ENCODE measurements at places on chromosomes 16 and 17.

DNA sequence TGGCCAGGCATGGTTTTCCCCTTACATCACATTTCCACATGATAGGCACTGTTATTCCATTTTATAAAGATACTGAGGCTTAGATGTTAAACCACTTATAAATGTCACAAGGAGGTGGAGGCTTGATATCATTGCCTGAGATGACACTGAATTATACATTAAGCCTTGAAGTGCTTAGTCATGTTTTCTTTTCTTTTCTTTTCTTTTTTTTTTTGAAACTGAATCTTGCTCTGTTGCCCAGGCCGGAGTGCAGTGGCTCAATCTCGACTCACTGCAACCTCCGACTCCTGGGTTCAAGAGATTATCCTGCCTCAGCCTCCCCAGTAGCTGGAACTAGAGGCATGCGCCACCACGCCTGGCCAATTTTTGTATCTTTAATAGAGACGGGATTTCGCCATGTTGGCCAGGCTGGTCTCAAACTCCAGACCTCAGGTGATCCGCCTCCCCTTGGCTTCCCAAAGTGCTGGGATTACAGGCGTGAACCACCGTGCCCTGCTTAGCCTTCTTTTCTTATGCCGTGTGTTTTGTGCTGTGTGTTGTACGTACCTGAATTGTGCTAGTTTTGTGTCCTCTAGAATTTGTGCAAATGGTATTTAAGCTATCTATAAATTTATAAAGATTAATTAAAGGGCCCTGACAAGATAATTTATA lies 1.2 kb downstream of the DNAJA3 start:
- DNase-seq: no peak

- peak; percentile 29 for DNase-seq
These were observed 191.1 kb downstream of the CHD9NB start for GRCh38 chr16:52861614-52862022.

GRCh38 chr16:31699601-31700000 lies 171.9 kb downstream of the AHSP start:
- no peak for DNase-seq

DNA sequence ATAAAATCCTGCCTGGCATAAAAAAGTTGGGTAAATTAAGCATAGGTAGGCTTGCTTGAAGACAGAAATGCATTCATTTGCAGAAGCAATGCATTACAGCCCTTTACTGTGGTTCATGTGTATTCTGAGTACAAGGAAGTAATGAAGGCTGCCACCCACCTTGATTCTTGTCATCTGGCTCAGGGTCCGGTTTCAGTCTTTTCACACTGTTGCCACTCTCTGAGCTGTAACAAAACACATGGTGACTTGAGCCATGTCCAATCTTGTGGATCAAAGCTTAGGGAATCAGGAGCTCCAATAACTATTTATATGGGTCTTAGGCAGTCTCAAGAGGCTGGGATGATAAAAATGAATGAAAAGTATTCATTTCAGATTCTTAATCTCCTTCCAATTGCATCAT lies 22.0 kb downstream of the PSME3IP1 start:
- DNase-seq: no peak

GRCh38 chr16:6020162-6020985 lies 922.8 kb upstream of the EEF2KMT start:
- DNase-seq: no peak

- DNase-seq: no peak
These were observed 155.2 kb upstream of the C17orf78 start for GRCh38 chr17:37220607-37220953.

- no peak for DNase-seq
These were observed 84.6 kb downstream of the NT5M start for GRCh38 chr17:17387498-17388362.

- peak; percentile 96 for DNase-seq
These were observed 73.6 kb downstream of the IL21R start for GRCh38 chr16:27475561-27475960.

DNA sequence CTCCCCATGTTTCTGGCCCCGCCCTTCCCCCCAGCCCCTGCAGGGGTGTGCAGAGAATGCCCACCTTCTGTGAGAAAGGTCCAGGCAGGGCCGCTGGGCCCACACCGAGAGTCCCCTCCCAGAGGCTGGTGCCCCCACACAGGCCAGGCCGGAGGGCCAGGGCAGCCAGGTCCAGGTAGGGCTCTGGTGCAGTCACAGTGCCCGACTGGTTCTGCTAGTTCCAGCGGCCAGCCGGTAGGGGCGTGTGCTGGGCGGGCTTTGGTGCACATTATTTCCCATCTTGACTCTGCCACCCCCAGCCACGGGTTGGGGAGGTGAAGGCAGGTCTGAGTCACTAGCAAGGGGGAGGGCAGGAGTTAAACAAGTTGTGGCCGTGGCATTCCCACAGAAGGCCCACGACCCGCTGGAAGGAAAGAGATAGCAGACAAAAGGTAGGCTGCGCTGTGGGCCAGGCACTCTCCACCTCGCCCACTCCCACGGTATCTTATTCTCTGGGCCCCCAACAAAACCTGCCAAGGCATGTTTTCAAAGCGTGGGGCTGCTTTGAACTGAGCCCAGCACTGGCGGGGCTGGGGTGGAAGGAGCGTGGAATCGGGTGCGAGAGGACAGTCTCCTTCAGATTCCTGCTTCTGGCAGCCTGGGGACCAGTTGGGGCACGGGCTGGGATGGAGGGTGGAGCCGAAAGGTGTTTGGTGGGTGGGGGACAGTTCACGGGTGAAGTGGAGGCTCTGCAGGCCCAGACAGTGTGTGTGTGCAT lies 1.9 kb downstream of the EPN3 start:
- peak; percentile 56 for DNase-seq

GRCh38 chr16:87815567-87815966 lies 49.8 kb upstream of the KLHDC4 start:
- DNase-seq: no peak

GRCh38 chr17:45428050-45428617 lies 4.5 kb downstream of the ARHGAP27 start:
- DNase-seq: peak; percentile 39

DNA sequence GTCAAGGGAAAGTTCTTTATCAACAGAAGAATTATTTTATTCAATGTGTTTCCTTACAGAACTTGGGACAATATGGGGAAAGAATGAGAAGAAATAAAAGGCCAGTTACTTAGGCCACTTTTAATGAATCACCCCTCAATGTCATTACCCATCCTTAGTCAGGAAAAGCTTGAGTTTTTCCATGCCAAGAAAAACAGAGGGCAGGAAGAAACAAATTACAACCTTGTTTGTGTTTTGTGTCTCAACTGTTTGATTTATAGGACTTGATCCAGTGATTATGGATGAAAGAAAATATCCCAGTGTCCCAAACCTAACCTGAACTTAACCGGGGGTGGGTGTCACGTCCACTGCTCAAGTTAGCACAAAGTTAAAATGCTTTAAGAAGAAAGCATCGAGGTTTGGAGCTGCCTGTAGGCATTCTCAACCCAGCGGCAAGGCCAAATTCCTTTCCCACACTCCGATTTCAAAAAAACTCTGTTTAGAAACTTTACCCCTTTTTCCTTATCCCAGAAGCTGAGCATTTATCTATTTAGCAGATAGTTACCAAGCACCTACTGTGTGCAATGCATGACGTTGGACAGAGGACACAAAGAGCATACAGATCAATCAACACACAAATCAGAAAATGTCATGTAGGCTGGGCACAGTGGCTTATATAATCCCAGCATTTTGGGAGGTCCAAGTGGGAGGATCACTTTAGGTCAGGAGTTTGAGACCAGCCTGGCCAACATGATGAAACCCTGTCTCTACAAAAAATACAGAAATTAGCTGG lies 14.0 kb upstream of the CYB5B start:
- DNase-seq: peak; percentile 62

DNA sequence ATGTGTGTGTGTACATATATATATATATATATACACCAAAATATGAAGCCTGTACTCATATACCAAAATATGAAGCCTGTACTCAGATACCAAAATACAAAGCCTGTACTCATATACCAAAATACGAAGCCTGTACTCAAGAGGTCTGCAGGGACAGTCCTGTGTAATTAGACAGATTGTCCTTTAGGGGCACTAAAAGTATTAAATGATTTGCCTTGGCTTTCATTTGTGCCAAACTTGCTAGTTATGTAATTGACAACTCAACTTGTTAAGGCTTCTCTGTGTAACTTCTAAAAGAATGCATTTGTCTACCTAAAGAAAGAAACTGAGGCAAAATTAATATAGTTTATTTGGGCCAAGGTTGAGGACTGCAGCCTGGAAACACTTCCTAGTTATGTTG lies 30.8 kb upstream of the DHX40 start:
- no peak for DNase-seq

DNA sequence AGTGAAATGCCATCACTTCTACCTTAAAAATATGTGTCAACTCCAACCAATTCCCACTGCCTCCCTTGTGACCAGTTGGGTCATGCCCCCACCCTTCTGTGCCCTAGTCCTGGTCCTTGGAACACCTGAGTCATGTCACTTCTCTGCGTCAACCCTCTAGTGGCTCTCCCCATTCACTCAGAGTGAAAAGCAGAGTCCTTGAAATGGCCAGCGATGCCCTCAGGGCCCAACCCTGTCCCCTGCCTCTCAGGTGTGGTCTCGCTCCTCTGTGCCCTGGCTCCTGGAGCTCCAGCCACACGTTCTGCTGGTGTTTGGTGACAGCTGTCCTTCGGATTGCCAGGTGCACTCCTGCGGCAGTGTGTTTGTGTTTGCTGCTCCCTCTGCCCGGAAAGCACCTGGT lies 89.2 kb downstream of the SPECC1 start:
- no peak for DNase-seq

DNA sequence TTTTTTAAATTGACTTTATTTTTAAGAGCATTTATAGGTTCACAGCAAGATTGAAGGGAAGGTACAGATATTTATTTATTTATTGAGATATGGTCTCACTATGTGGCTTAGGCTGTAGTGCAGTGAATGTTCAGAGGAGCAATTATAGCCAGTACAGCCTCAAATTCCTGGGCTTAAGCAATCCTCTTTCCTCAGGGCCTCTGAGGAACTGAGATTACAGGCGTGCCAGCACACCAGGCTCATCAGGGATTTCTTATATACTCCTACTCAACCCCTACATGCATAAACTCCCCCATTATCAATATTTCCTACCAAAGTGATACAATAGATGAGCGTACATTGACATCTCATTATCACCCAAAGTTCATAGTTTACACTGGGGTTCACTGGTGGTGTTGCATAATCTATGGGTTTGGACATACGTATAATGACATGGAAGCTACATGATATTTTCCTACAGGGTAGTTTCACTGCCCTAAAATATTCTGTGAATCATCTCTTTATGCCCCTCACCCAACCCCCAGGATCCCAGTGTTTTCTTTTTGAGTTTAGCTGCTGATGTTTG lies 33.5 kb downstream of the HS3ST3B1 start:
- DNase-seq: no peak

- DNase-seq: no peak
These were observed 1.7 kb downstream of the ANKRD40CL start for GRCh38 chr17:50765454-50766221.

DNA sequence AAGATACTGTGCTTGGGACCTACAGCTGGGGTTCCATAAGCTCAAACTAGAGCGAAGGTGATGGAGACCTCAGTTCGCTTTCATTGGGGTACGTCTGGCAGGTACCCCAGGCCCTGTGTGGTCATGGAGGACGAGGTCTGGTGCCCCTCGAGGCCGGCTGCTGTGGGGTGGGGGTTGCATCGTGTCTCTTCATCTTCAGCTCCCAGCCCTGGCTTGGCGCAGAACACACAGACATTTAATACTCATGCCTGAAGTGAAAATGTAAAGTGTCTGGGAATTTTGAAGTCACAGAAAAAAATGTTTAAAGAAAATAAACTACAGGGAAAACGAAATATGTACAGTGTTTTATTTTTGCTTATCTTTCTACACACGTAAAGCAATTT lies 80.5 kb downstream of the TBC1D16 start:
- DNase-seq: no peak

DNA sequence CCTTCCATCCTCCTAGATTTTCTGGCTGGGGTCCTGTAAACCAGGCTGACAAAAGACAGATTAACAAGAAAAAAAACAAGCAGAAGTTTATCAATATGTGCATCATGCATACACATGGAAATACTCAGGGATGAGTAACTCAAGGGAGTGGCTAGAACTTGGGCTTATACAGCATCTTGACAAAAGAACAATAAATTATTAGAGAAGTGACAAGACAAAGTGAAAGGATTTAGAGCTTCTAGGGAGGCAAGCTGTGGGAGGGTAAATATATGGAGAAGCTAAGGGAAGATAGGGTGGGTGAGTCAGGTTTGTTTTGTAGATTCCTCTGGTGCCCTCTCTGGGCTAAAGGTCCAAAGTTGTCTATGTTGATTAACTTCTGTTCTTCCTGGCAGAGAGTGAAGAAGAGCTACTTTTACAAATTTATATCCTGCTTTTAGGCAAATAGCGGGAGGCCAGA lies 48.0 kb upstream of the NDRG4 start:
- DNase-seq: peak; percentile 92

GRCh38 chr17:62912363-62912762 lies 53.7 kb upstream of the TANC2 start:
- no peak for DNase-seq

DNA sequence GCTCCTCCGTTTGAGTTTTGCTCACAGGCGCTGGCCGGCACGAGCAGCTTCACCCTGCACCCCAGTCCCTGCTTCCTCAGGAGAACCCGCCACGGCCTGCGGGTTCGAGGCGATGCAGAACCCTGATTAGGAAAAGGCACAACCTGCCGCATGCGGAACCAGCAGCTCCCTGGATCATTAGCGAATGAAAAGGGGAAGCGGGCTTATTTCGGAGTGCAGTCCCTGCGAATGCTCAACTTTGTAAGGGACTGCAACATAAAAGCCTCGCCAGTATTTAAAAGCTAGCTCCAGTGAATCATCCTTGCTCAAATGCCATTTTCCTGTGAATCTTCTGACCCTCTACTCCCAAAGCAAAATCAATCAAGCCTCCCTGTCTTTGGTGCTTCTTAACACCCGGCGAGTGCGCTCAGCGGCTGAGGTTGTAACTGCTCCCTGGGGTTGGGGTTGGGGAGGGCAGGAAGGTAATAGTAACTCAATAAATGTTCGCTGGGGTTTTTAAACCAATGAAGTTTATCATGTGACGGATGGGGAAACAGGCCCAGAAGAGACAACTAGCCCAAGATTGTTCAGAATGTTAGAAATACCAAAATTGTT lies 678 bp upstream of the AKAP10 start:
- peak; percentile 5 for DNase-seq

GRCh38 chr17:39161962-39162361 lies 4.0 kb downstream of the ARL5C start:
- DNase-seq: no peak

GRCh38 chr16:46850619-46851555 lies 19.9 kb upstream of the C16orf87 start:
- no peak for DNase-seq

Data from kidney glomerular epithelial cell (primary cell).